Stimulated activated CD8-positive, alpha-beta memory T cell treated with anti-CD3 and anti-CD28 coated beads, Interleukin-4, amount 100 ng/mL, for 1 hour (primary cell): ENCODE measurements at places on chromosomes 2 and 18.

- no peak for DNase-seq
These were observed 62.1 kb upstream of the NOSTRIN start for GRCh38 chr2:168740360-168740759.

DNA sequence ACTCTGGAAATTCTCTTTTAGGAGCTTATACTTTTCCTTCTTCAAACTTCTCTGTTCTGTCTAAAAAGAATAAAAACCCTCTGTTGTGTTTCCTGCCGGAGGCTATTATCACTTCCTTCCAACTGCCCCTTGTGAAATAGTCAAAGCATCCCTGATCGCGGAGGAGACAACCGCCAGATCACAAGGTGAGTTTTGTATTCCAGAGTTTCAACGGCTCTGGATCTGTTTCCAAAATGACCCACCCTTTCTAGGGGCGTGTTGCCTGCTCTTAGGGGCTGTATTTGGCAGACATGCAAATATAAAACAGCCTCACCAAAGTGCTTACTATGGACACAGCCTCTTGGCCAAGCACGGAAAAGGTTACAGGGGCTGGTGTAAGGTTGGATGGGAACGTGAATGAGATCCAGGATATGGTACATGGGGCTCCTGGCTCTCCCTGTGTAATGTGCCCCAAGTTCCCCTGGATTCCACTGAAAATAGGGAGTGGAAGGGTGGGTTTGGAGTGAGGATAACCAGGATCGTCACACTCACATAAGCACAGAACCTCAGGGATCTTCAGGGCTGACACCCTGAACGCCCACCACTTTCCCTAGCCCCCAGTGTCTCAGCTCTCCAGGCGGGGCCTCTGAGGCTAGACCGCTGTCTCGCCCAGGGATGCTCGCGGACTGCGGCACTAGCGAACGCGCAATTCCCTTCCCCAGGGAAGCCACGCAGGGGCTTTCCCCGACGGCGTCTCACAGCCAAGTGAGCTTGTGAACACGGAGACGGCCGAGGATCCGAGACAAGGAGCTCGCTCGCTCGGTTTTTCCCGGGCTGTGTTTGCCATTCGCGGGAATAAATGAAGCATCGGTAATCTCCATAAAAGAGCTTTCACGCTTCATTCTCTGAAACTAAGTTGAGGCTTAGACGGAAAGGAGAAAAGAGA lies 14.4 kb downstream of the EN1 start:
- DNase-seq, result no peak

- DNase-seq, result no peak
These were observed 10.8 kb upstream of the SESTD1 start for GRCh38 chr2:179275253-179276012.

GRCh38 chr2:164014068-164014731 lies 278.4 kb upstream of the FIGN start:
- no peak for DNase-seq

- no peak for DNase-seq
These were observed 24.3 kb downstream of the OSBPL1A start for GRCh38 chr18:24373328-24373727.

- DNase-seq, result no peak
These were observed 54.6 kb upstream of the NFU1 start for GRCh38 chr2:69491864-69492263.

DNA sequence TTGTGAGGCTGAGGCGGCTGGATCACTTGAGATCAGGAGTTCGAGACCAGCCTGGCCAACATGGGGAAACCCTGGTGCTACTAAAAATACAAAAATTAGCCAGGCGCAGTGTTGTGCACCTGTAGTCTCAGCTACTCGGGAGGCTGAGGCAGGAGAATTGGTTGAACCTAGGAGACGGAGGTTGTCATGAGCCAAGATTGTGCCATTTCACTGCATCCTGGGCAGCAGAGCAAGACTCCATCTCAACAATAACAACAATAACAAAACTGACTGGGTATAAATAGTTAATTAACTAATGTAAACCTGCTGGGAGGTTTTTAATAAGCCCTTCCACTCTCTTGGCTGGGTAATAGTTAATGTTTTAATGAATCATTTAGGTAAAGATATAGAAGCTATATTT lies 7.8 kb downstream of the SULT6B1 start:
- no peak for DNase-seq

- no peak for DNase-seq
These were observed 199.9 kb upstream of the FN1 start for GRCh38 chr2:215635788-215636139.

DNA sequence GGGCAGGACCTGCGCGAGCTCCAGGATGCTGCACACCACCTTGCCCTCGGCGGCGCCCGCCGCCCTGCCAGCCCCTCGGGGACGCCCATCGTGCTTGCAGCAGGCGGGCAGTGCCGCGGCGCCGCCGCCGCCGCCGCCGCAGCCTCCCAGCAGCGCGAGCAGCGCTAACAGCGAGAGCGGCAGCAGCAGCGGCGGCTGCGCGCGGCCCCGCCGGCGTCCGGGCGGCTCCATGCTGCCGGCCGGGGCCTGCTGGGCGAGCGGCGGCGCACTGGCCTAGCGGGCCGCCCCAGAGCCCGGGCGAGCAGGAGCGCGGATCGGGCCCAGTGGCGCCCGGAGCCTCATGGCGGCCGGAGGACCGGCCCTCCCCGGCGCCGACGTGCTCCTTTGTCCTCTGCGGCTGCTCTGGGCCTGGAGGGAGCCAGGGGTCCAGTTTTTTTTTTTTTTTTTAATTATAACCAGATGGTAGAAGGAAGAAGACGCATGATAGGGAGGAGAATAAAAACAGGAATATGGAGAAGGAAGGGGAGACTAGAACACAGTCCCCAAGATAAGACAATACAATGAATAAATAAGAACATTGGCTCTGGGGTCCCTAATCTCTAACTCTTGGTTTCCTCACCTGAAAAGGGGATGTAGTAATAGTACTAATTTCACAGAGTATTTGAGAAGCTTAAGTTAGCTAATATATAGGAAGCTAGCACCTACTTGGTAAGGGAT lies 17.1 kb upstream of the ANKRD62 start:
- no peak for DNase-seq

DNA sequence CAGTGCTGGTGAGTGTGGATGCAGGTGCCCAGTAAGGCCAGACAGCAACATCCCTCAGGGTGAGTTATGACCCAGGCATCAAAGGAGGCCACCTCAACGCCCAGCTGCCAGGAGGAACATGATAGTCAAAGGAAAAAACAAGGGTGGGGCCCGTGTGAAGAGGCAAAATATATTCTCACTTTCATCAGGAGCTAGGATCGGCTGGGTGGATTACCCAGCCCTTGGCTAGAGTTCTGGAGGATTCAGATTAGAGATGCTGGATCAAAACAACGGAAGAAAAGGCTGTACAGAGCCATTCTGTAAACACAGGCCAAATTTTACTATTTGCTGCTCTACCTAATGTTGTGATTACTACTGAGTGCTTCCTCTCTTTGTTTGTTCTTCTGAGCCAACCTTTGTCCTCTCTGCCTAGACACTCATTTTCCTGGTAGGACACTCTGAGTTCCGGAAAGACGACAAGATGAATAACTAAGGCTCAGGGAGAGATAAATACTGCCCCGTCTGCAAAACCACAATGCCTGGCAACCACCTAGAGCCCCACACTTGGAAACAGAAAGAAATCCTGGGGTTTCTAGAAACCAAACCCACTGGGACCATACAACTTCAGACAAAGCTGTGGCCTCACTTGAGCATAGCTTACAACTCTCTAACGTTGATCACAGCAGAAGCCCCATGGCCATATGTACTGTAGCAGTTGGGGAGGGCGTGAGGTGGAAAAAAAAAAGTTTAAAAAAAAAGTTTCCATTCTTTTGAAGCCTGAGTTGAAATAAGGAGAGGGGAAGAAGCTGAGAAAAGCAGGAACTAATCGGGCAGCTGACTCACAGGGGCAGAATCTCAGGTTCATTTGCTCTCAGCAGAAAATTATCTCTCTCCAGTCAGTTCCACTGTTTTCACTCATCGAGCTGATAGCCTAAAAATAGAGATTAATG lies 17.8 kb upstream of the PMAIP1 start:
- DNase-seq, result no peak

- DNase-seq, result no peak
These were observed 19.6 kb downstream of the PELI1 start for GRCh38 chr2:64124571-64124970.
